ENCODE measurements at places on chromosomes 13 and 19.

GRCh38 chr19:6362351-6362801, 1.0 kb downstream of the CLPP start:
- DNase-seq = no peak

DNA sequence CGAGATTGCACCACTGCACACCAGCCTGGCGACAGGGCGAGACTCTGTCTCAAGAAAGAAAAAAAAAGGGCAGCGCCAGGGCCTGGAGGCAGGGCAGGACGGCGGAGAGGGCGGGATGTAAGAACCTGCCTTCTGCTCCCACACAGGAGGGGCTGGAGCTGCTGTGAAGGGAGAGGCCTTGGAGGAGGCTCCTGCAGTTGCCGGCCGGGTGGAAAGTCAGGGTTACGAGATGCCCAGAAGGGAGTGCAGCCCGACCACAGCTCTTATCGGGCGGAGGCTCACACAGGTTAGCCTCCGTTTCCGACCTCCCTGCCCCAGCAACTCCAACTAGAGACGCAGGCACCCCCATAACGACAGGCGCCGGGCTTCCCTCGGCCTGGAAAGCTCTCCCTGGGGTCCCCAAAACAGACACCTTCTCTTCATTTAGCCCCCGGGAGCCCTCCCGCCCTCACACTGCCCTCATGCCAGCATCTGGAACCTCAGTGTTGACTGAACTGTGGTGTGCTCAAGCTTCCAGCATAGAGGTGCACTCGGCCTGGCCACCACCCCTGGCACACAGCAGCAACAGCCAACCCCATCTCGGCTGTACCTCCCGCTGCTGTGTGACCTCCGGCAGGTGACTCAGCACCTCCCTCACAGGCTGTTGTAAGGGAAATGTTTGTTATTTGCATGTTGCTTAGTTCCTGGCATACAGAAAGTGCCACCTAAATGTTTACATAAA, 1.4 kb downstream of the PLPP2 start:
- peak; percentile 88 for DNase-seq

DNA sequence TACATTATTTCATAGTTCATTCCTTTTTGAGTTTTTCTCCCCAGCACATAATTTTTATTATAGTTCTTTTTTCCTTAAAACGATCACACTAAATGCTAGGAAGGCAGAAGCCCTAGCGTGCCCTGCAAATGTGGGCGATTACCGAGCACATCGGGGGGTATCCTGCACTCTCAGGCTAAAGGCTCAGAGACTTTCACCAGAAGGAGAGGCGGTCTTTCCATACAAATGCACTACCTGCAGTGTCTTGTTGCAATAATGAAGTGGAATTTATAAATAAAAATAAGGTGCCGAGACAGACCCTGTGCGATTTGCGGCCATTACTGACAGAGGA, 29.3 kb upstream of the SPACA7 start:
- peak; percentile 77 for DNase-seq

GRCh38 chr13:95937714-95938320, 115.4 kb downstream of the UGGT2 start:
- no peak for DNase-seq

DNA sequence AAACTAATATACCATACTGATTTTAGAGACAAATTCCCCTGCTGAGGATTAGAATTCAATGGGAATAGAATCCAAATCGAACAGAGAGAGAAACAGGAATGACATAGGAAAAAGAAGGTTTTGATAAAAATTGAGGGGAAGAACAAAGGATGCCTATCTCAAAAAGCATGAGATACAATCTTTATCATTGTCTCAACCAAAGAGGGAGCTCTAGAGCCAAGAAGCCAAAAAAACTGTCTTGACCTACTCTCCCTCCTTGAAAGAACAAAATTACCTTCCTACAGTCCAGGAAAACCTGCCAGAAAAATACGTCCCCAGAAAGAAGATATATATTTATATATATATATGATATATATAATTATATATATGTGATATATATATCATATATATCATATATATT, 39.2 kb upstream of the MIR17HG start:
- peak; percentile 3 for DNase-seq

- DNase-seq = no peak
These were observed 123.3 kb downstream of the VWA8 start for GRCh38 chr13:41837629-41838028.

DNA sequence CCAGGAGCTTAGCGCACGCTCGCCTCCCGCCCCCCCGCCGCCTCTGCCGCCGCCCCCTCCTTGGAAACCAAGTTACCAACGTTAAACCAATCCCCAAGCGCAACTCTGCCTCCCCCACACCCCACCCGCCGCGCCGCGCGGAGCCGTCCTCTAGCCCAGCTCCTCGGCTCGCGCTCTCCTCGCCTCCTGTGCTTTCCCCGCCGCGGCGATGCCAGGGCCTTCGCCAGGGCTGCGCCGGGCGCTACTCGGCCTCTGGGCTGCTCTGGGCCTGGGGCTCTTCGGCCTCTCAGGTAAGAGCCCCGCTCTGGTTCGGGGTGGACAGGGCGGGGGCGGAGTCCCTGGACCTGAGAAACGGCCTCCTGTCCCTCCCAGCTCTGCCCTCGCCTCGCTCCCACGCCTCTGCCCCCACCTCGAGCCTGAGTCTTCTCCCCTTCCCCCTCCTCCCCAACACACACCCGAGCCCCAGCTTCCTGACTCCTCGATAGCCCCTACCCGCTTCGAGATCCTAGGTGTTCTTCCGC, at the start of gene ICAM5:
Gene ICAM5 (plus strand): TSS at position 117 of the 521 bp plus-strand sequence. CDS start 92 bp downstream, at position 209.
- DNase-seq = no peak

- DNase-seq = peak; percentile 57
These were observed 57.3 kb downstream of the SMARCA4 start for GRCh38 chr19:11018179-11018578.

- no peak for DNase-seq
These were observed 131.9 kb downstream of the ITGBL1 start for GRCh38 chr13:101584331-101584730.

GRCh38 chr13:42068886-42069285, 20.4 kb downstream of the DGKH start:
- DNase-seq = no peak

GRCh38 chr13:64529874-64530485, 2700.2 kb downstream of the PCDH9 start:
- DNase-seq = peak; percentile 20

- no peak for DNase-seq
These were observed 1.0 kb upstream of the CHAMP1 start for GRCh38 chr13:114313061-114313860.

GRCh38 chr19:262125-262524, 29.1 kb downstream of the PLPP2 start:
- DNase-seq = no peak

GRCh38 chr13:73941752-73942151, 192.5 kb downstream of the KLF12 start:
- DNase-seq = no peak

- DNase-seq = peak; percentile 83
These were observed 7.6 kb upstream of the COMP start for GRCh38 chr19:18798384-18799352.

DNA sequence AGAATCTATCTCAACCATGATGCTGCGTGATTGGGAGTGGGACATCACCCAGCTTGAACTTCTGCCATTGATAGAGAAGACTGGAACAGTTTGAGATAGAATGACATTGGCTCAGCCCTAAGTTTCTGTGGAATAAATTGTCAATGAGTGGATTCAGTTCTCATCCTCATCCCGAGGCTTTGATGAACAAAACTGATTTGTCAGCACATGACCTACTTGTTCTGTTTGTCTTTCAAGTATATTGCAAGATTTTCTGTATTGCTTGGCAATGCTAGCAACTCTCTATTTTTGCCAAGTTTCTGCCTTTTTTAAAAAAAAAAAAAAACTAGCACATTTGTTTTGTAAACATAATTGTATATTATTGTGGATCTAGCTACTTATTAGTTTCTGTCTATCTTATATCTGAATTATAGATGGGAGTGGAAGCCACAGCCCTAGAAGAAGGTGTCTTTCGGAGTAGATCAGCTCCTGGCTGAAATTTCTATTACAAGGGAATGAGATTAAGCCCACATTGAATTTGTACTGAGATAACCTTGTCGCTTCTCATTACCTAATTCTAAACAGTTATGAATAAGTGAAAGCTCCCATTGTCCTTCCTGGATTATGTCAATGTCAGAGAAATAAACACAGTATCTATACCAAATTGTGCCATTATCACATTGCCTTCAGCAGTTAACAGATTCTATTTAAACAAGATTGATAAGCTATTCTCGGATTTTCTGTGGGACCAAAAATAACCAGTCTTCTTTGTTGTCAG, 166.1 kb downstream of the TNFSF13B start:
- no peak for DNase-seq

- no peak for DNase-seq
These were observed 25.9 kb downstream of the ZFR2 start for GRCh38 chr19:3842948-3843347.

- peak; percentile 95 for DNase-seq
These were observed 4.1 kb downstream of the VSTM2B start for GRCh38 chr19:29529646-29530539.

GRCh38 chr13:48159826-48160225, 64.9 kb upstream of the MED4 start:
- no peak for DNase-seq

DNA sequence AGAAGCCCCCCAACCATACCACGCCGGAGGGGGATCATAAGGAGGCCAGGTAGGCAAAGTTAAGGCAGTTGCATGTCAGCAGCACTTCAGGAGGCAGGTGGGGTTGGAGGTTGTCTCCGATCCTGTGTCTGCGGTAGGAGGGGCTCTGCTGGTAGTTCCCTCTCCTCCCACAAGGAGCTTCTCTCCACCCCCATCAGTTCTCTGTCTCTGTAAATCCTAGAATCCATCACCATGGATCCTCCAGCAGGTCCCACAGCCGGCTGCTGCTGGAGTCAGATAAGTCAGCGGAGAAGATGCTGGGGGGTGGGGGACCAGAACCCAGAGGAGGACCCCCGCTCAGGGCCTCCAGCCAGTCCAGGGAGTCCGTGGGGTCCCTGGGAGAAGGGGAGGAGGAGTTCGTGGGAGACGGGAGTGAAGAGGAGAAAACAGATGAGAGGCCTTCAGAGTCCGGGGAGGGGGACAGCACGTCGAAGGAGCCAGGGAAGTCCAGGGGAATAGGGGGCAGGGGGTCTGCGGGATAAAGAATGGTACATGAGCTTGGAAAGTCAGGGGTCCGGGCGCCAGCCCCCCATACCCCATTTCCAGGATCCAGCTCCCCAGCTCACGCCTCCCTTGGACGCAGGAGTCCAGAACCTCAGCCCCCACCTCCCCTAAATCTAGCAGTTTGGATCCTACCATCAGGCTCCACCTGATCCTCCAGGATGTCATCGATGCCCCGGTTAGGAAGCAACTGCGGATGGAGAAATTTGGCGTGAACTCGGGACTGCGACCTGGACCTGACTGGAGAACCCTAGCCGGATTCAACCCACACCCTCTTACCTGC, 6.3 kb downstream of the MAMSTR start:
- peak; percentile 90 for DNase-seq

GRCh38 chr13:30659980-30660379, 42.3 kb downstream of the USPL1 start:
- no peak for DNase-seq

DNA sequence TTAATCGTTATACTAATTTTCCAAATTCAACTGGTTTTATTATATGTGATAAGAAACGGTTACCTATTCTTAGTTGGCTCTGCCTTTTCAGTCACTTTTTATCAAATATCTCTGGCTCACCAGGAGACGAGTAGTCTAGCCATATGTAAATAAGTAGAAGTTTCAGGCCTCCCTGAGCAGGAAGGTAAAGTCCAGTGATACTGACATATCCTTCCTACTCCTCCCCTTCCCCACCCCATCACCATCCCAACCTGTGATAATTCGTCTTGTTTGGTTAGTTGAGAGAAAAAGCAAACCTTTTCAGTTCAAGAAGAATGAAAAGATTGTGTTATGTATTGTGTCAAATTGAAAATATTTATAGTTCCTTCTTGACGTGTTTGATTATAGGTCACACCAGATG, 53.9 kb downstream of the TM9SF2 start:
- DNase-seq = no peak

- DNase-seq = no peak
These were observed 17.4 kb upstream of the IPO5 start for GRCh38 chr13:97936036-97936435.

DNA sequence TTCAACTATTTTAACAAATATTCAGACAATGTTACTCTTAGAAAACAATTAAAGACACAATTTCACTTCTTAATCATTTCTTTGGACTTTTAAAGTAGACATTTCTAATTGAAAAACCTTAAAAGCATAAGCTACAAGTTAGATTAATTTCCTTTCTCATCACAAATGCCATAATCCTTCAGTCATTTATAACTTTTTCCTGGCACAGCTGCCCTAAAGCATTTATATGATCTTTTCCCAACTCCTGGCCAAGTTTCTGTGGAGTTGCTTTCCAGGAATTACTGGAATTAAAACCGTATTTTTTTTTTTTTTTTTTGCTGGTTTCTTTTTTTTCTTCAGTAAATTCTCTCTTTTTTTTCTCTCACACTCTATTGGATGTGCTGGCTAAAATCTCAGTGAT, 615.9 kb downstream of the TBC1D4 start:
- DNase-seq = no peak

DNA sequence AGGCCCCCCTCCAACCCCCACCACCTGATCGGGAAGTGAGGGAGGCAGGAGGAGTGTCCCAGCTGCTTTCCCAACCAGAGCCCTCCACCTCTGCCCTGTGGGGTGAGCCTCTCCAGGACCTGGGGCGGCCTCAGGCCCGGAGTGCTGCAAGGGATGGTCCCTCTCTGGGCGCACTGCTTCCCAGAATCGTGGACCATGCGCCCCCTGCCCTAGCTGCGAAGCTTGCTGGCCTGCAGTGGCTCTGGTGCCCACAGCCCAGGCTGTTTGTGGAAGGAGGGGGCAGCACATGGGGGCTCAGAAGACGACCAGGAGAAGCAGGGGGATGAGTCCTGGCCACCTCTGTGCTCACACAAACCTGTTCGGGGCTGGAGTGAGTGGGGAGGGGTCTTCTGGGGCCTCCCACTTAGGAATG, 33.6 kb downstream of the CEBPG start:
- no peak for DNase-seq

GRCh38 chr19:53158119-53158656, 665 bp downstream of the ZNF347 start:
- peak; percentile 75 for DNase-seq

DNA sequence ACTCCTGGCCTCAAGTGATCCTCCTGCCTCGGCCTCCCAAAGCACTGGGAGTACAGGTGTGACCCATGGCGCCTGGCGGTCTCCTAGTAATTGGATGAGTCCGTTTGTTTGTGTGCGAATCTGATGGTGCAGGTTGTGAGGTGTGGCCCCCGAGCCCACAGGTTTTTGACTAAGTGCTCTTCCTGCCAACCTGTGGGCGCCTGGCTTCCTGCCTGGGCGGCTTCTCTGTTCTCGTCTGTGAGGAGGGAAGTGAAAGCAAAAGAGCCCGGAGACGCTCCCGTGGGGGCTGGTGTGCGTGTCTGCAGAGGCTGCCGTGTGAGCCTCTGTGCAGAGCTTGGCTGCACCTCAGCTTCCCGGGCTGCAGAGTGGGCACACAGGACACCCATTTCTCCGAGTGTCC, 10.0 kb downstream of the ARHGAP45 start:
- DNase-seq = no peak
